ENCODE measurements at places on chromosomes 1 and 21. TPM values are rescaled to one million over a fixed set of nuclear protein-coding genes. Genes with fewer than 3 reads are reported as not detected.

GRCh38 chr1:212118167-212118871 lies 82.8 kb downstream of the DTL start:
- no peaks in the 10 kb centered on the region for H3K27me3 ChIP-seq
- H3K4me3 ChIP-seq, result no peak overlapping the region
- H3K4me1 ChIP-seq, result no peaks in the 10 kb centered on the region
- DNase-seq, result no peak
- no peak overlapping the region for H3K27ac ChIP-seq

GRCh38 chr1:162476620-162477019 lies 21.0 kb upstream of the UHMK1 start:
- no peak overlapping the region for H3K4me3 ChIP-seq
- no peaks in the 10 kb centered on the region for H3K36me3 ChIP-seq
- no peaks in the 10 kb centered on the region for H3K27me3 ChIP-seq
- DNase-seq, result no peak
- H3K4me1 ChIP-seq, result no peaks in the 10 kb centered on the region

DNA sequence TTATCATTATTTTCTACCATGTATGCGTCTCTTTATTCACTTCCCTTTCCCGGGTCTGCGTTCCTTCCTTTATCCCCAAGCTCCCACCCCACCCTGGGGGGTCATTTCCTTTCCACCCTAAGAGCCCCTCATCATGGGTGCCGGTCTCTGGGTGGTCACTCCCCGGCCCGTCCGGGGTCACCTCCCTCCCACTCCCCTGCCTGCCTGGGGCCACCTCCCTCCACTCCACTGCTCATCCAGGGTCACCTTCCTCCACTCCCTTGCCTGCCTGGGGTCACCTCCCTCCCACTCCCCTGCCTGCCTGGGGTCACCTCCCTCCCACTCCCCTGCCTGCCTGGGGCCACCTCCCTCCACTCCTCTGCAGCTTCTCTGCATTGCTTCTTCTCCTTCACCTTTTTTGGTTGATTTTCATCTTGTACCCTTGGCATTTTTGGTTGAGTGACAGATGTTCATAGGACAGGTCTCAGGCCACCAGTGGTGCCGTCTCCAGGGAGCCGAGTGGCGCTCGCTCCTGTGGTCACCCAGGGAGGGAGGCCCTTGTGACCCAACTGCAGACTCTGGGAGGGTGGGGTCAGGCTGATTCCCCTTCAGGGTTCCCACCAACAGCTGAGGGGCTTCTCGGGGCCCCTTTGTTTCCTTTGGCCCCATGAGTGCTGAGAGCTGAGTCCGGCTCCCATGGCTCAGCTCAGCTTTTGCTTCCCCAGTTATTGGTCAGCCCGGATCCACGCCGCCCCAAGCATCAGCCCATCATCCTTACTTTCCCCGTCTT lies 48.6 kb upstream of the PCBP3 start:
- no peaks in the 10 kb centered on the region for H3K27me3 ChIP-seq
- DNase-seq, result no peak
- no peak overlapping the region for H3K27ac ChIP-seq
- no peaks in the 10 kb centered on the region for H3K36me3 ChIP-seq

GRCh38 chr1:67741736-67742135 lies 56.7 kb downstream of the GADD45A start:
- H3K4me3 ChIP-seq, result no peak overlapping the region
- H3K27ac ChIP-seq, result no peak overlapping the region
- H3K27me3 ChIP-seq, result no peaks in the 10 kb centered on the region
- peaks cover 4% of the 10 kb centered on the region for H3K4me1 ChIP-seq
- DNase-seq, result no peak

DNA sequence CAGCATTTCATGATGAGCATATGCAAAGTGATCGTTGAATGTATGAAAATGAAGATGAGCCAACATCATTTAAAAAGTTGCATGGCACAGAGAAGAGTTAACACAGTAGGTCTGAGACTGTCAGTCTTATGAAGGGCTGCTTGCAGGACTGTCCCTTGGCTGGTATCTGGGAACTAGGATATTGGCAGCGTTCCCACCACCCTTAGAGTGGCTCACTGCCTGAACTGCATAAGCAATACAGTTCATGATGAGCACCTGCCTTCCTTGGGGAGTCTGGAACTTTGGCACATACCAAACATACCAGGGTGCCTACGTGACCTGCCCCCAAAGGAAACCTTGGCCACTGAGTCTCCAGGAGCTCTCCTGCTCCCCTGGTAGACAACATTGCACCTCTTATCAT lies 161.8 kb downstream of the DSCAM start:
- H3K4me3 ChIP-seq, result no peak overlapping the region
- DNase-seq, result no peak
- no peaks in the 10 kb centered on the region for H3K4me1 ChIP-seq
- H3K36me3 ChIP-seq, result no peaks in the 10 kb centered on the region
- no peaks in the 10 kb centered on the region for H3K27me3 ChIP-seq

GPR37L1 gene
- 0.02 TPM for polyA plus RNA-seq

GRCh38 chr1:30691480-30691879 lies 31.9 kb downstream of the MATN1 start:
- no peaks in the 10 kb centered on the region for H3K4me1 ChIP-seq
- H3K27me3 ChIP-seq, result peaks cover 8% of the 10 kb centered on the region
- no peak overlapping the region for H3K27ac ChIP-seq

HES3 gene
- polyA plus RNA-seq, result not detected

DNA sequence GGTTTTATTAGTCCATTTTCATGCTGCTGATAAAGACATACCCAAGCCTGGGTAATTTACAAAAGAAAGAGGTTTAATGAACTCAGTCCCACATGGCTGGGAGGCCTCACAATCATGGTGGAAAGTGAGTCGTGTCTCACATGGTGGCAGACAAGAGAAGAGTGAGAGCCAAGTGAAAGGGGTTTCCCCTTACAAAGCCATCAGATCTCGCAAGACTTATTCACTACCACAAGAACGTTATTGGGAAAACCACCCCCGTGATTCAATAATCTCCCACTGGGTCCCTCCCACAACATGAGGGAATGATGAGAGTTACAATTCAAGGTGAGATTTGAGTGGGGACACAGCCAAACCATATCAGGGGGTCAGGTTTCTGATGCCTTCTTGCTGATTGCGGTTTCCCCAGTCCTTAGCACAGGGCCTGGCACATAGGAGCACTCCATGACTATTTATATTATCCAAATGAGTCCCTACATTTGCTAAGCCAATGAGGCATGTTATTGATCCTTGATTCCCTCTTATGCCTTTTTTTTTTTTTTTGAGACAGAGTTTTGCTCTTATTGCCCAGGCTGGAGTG lies 35.3 kb upstream of the PAXBP1 start:
- no peaks in the 10 kb centered on the region for H3K36me3 ChIP-seq
- H3K4me3 ChIP-seq, result no peak overlapping the region
- no peaks in the 10 kb centered on the region for H3K27me3 ChIP-seq
- no peak overlapping the region for H3K27ac ChIP-seq

CCDC181 gene
- polyA plus RNA-seq, result 4.2 TPM

- no peak overlapping the region for H3K4me3 ChIP-seq
- no peaks in the 10 kb centered on the region for H3K4me1 ChIP-seq
- peak; percentile 8 for DNase-seq
- peaks cover 58% of the 10 kb centered on the region for H3K36me3 ChIP-seq
- no peak overlapping the region for H3K27ac ChIP-seq
- no peaks in the 10 kb centered on the region for H3K27me3 ChIP-seq
Observed at GRCh38 chr1:230261928-230262650, 164.0 kb downstream of the PGBD5 start.

DNA sequence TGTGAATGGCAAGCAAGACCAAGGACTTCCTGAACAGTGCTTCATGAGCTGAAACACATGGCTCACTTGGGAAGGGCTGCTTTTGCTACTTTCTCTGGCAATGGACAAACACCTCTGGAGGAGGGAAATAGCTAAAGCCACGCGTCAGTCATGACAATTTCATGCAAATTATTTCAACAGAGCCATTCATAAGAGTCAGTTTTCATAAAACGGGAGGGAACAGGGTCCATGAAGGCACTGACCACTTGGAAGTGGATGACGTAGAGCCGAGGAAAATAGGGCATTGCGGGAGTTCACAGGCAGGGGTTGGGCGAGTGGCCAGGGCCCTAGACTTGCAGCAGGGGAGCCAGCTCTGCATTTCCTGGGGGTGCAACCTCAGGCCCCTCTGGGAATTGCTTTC lies 43.9 kb downstream of the SDC3 start:
- DNase-seq, result no peak
- H3K27me3 ChIP-seq, result no peaks in the 10 kb centered on the region
- H3K4me3 ChIP-seq, result no peak overlapping the region

DNA sequence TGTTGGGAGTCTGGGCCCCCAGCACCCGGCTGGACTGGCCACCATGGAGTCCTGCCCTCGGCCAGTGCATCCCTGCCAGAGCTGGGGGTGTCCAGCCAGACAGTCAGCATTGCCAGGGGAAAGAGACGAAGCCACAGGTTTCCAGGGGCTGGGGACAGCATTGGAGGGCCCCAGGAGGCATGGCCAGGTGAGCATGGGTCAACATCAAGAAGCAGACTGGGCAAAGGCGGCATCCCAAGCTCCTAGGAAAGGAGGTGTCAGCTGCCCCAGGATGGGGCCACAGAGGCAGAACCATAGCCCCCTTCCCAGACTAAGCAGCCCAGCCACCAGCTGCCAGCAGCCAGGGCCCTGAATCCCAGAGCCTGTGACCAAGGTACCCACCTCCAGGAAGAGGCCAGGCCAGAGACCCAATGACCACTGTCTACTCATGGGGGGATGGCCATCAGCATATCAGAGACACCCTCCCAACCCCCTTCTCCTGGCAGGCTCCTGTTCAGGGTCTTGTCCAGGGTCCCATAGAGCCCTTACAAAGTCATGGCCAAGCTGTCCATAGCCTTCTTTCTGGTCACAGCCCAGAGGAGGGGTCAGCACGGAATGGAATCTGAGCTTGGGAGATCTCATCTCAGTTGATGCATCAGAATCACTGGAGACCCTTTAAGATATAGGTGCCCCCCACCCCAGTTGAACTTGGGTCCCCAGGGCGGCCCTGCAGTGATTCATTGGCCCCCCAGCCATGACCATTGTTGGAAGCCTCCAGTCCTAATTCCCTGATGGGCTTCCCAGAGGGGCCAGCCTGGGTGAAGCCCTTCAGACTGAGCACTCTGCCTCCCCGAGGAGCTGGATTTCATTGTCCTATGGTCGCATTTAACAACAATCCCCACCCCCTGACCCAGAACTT lies 32.5 kb downstream of the WNT3A start:
- no peak overlapping the region for H3K27ac ChIP-seq
- H3K4me3 ChIP-seq, result no peak overlapping the region
- H3K27me3 ChIP-seq, result peaks cover 30% of the 10 kb centered on the region
- H3K4me1 ChIP-seq, result no peaks in the 10 kb centered on the region

DNA sequence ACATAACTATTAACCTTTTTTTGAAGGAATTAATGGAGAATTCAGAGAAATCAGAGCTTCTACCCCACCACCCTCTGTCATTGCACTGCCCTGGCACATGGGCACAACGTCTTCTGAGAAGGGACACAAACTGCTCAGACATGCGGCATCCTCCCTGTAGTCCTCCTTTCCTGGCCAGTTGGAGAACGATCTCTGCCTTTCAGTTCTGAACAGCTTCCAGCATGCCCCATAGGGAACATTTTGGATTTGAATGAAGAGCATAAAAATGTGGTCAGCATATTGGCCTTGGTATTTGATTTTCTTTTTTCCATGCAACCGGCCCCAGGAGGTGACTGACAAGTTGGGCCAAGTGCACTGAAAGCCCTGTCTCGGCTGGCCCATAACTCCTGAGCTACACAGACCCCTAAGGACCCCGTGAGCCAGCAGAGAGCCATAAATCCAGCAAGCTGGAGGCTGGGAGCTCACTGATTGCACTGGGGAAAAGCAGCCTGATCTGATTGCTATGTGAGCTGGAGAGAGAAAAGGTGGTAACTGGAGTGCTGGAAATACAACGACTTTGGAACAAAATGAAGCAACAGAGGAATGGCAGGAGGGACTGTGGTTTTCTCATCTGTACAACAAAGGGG lies 10.9 kb upstream of the BLACAT1 start:
- H3K36me3 ChIP-seq, result no peaks in the 10 kb centered on the region
- H3K4me1 ChIP-seq, result no peaks in the 10 kb centered on the region
- H3K27ac ChIP-seq, result no peak overlapping the region
- DNase-seq, result no peak
- peaks cover 11% of the 10 kb centered on the region for H3K27me3 ChIP-seq

SMIM12 gene
- polyA plus RNA-seq, result 129 TPM

- H3K4me1 ChIP-seq, result peaks cover 30% of the 10 kb centered on the region
- H3K27ac ChIP-seq, result peak overlapping the region; percentile 73
- DNase-seq, result no peak
- no peaks in the 10 kb centered on the region for H3K36me3 ChIP-seq
- H3K27me3 ChIP-seq, result no peaks in the 10 kb centered on the region
- H3K4me3 ChIP-seq, result no peak overlapping the region
Observed at GRCh38 chr1:184790642-184791549, 36.2 kb upstream of the EDEM3 start.

- H3K4me1 ChIP-seq, result no peaks in the 10 kb centered on the region
- no peak for DNase-seq
- H3K4me3 ChIP-seq, result no peak overlapping the region
- H3K27me3 ChIP-seq, result no peaks in the 10 kb centered on the region
- no peaks in the 10 kb centered on the region for H3K36me3 ChIP-seq
Observed at GRCh38 chr1:185627171-185627570, 107.0 kb upstream of the HMCN1 start.

BMP8B gene
- 2.3 TPM for polyA plus RNA-seq

DPM3 gene
- 1,427 TPM for polyA plus RNA-seq

GRCh38 chr21:44785620-44786335 lies 15.8 kb downstream of the UBE2G2 start:
- no peaks in the 10 kb centered on the region for H3K36me3 ChIP-seq
- no peak overlapping the region for H3K4me3 ChIP-seq
- H3K27ac ChIP-seq, result no peak overlapping the region

Measured in adrenal gland (tissue), 19 donors.